ENCODE measurements at places on chromosomes 7 and 10.

GRCh38 chr10:109698882-109699664, 224.2 kb downstream of the XPNPEP1 start:
- DNase-seq, result no peak

DNA sequence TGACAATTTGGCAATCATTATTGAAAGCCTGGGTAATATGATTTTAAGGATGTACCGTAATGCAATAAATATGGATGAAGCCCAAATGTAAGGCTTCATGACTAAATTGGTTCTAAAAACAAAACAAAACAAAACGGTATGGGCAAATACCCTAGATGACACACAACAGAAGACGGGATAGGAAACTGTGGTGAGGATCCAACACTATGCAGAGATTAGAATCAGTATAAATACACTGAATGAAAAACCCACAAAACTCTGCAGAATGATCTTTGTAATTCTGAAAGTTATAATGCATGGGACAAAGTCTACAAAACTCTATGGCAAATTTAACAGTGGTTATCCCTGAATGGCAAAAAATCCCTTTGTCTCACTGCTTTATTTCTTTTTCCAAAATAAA, 57.6 kb downstream of the MALSU1 start:
- no peak for DNase-seq

- DNase-seq, result no peak
Observed at GRCh38 chr10:56586461-56586891, 225.4 kb upstream of the ZWINT start.

DNA sequence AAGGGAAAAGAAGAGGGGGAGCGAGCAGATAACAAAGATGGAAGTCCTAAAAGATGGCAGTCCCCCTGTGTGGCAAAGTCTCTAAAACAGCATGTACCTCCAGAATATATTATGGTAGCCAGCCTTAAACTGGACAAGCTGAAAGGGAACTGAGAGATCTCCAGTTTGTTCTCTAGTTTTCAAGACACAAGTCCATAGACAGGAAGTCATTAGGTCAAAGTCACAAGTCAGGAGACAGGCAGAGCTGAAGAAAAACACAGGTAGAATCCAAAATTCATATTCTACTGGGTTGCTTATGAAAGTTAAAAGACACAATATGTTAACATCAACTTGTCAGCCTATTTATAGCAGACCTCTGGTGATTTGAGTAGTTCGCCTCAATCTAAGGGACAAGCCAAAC, 38.7 kb downstream of the FAM107B start:
- DNase-seq, result no peak

DNA sequence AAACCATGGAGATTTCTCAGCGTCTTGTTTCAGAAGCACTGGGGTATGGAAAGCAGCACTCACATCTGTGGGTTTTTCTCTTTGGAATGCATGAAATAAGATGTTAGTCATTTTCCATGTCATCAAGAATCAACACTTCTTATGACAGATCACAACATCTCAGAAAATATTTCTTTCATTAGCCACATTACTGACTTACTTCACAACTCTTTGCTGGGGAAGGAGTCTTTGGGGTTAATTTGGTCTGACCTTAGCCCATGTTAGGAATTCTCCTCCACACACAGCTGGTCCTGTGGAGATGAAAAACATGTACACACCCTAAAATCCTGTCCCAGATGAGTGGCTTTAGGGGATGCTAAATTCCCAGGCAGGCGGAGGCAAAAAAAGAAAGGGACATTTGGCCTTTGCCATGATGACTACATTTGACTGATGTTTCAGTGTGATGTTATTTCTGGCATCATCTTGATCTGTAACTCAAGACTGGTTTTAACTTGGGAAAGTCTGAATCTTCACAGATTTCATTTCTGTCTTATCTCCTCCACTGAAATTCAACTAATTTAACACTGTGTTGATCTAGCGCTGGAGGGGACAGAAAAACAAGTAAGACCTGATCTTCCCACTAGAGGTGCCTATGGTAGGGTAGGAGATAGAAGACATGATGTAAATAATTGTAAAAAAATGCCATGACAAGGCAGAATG, 363.2 kb downstream of the PRPF18 start:
- DNase-seq, result no peak

GRCh38 chr10:70038923-70039322, 13.7 kb upstream of the MACROH2A2 start:
- DNase-seq, result no peak

GRCh38 chr7:120588416-120588815, 269.5 kb downstream of the TSPAN12 start:
- no peak for DNase-seq

GRCh38 chr10:43236176-43236850, 30.6 kb downstream of the RASGEF1A start:
- DNase-seq, result no peak

DNA sequence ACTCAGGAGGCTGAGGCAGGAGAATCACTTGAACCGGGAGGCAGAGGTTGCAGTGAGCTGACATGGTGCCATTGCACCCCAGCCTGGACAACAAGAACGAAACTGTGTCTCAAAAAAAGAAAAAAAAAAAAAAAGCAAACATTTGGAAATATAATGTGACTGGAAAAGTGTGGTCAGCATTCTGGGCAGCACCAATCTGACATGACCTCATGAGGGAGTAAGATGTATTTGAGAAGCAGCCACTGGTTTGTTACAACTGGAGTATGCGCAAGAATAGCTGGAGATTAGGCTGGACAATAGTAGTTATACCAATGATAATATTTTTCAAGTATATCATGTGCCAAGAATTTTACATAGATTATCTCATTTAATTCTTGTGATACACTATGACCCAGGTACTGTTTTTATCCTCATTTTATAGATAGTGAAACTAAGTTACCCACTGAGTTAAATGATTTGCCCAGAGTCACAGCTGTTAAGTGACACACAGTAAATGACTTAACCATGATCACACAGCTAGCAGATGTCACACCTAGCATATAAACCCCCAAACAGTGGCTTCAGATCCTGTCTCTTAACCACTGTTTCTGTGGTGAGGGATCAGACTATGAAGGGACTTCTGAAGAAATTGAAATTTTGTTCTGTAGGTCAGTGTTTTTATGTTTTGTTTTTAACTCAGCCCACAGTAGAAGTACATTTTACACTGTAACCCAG, 11.1 kb downstream of the MCU start:
- no peak for DNase-seq

GRCh38 chr10:69348816-69349541, 67.7 kb downstream of the TACR2 start:
- no peak for DNase-seq

GRCh38 chr10:91607646-91608403, 25.0 kb downstream of the PPP1R3C start:
- no peak for DNase-seq

GRCh38 chr10:26860102-26860442, 686 bp downstream of the ABI1 start:
- no peak for DNase-seq

- no peak for DNase-seq
Observed at GRCh38 chr7:52639981-52640380, 395.5 kb upstream of the POM121L12 start.

- DNase-seq, result no peak
Observed at GRCh38 chr7:38831259-38831996, 77.6 kb downstream of the VPS41 start.

DNA sequence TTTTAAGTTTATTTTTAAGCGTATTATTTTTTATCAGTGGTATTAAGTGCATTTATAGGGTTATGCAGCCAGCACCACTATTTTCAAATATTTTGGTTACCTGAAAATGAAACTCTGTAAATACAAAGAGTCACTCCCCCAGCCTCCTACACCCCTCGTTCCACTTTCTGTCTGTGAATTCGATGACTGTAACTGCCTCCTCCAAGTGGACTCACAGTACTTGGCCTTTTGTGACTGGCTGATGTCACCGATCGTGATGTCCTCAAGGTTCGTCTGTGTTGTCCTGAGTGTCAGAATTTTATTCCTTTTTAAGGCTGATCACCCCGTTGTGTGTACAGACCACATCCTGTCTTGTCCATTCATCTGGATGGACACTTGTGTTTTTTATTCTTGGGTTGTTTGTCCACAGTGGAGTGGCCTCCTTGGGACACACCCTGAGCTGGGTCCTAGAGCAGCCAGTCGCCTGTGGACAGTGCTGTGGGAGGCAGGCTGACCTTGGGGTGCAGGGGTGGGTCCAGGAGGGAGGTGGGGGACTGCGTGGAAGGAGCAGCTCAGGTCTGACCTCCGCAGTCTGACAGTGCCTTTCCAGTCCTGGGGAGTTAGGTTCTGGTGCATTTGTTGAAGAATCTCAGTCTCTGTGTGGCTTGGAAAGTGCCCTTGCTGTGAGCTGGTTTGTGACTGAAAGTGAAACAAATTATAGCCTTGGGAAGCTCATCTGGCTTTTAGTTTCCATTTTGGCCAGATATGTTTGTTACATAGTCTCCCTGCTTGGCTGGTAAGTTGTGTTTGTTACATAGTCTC, 6.9 kb downstream of the MTG1 start:
- no peak for DNase-seq

GRCh38 chr7:133904776-133905175, 222.4 kb upstream of the LRGUK start:
- no peak for DNase-seq

GRCh38 chr7:47648275-47648925, 66.5 kb upstream of the TNS3 start:
- DNase-seq, result no peak

GRCh38 chr10:1360558-1361164, 304.5 kb downstream of the WDR37 start:
- DNase-seq, result no peak

GRCh38 chr7:33742521-33742920, 162.8 kb upstream of the BMPER start:
- DNase-seq, result no peak

DNA sequence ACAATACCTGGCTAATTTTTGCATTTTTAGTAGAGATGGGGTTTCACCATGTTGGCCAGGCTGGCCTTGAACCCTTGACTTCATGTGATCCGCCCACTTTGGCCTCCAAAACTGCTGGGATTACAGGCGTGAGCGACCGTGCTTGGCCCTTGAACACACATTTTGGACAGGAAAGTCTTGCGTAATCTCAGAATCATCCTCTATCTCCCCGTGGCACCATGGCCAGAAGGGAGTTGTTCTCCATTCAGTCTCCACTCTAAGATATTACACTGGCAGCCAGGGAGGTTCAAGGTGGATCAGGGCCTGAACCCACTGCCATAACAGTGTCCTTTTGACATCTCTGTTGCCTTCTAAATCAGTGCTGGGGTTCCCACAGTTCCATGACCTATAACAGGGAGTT, 29.2 kb upstream of the GALNTL5 start:
- no peak for DNase-seq
